Stimulated activated CD8-positive, alpha-beta memory T cell treated with anti-CD3 and anti-CD28 coated beads, Interleukin-15, amount 100 ng/mL, for 1 hour (primary cell): ENCODE measurements at places on chromosomes 5 and 9.

- no peak for DNase-seq
Measured at GRCh38 chr5:149153751-149154610, 12.7 kb downstream of the ABLIM3 start.

DNA sequence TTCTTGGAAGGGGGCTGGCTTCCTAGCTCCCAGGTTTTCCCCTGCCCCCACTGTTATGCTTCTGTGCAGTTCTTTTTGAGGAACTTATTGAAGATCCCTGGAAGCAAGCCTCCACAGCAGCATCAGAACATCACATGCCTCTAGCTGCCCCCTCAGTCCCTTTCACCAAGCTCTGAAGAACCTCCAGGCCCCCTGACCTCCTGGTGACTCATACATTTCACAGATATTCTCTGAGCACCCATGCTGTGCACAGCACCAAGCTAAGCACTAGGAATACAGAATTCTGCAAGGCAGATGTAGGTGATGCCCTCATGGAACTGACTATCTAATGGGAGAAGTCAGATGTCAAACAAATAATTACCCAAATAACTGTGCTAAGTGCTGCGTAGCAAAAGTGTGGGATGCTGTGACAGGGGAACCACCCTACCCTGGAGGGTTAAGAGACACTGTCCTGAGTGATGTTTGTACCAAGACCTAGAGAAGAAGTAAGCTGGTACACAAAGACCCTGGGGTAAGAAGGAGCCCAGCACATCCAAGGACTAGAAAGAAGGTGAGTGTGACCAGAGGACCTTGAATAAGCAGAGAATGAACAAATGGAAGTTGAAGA lies 213.7 kb upstream of the NR4A3 start:
- no peak for DNase-seq

- DNase-seq = no peak
Measured at GRCh38 chr5:153130296-153130695, 360.2 kb upstream of the GRIA1 start.

- no peak for DNase-seq
Measured at GRCh38 chr9:78808048-78808447, 511.1 kb downstream of the PSAT1 start.

- no peak for DNase-seq
Measured at GRCh38 chr5:107469064-107469463, 201.7 kb downstream of the EFNA5 start.

- no peak for DNase-seq
Measured at GRCh38 chr9:26012797-26013196, 334.6 kb upstream of the TUSC1 start.

DNA sequence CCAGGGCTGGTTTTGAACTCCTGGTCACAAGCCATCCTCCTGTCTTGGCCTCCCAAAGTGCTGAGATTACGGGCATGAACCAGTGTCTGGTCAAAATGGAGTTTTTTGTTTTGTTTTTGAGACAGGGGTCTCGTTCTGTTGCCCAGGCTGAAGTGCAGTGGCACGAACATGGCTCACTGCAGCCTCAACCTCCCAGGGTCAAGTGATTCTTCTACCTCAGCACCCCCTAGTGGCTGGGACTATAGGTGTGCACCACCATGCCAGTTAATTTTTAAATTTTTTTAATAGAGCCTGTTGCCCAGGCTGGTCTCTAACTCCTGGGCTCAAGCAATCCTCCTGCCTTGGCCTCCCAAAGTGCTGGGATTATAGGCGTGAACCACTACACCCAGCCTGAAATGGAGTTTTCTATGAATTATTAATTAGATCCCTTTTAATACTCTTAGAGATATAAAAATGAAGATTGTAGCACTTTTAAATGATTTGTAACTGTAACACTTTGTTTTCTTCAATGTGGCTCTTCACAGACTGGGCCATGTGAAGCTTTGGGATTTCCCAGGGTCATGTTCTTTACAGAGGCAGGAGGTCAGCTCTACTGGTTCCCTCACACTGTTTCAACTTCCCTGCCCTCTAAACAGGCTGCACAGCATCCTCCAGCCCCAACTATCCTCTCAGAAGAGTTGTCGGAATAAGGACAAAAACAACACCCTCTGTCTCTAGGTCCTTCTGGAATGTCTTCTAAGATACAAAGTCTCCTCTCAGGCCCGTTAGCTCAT lies 32.7 kb upstream of the SPARC start:
- DNase-seq = no peak

DNA sequence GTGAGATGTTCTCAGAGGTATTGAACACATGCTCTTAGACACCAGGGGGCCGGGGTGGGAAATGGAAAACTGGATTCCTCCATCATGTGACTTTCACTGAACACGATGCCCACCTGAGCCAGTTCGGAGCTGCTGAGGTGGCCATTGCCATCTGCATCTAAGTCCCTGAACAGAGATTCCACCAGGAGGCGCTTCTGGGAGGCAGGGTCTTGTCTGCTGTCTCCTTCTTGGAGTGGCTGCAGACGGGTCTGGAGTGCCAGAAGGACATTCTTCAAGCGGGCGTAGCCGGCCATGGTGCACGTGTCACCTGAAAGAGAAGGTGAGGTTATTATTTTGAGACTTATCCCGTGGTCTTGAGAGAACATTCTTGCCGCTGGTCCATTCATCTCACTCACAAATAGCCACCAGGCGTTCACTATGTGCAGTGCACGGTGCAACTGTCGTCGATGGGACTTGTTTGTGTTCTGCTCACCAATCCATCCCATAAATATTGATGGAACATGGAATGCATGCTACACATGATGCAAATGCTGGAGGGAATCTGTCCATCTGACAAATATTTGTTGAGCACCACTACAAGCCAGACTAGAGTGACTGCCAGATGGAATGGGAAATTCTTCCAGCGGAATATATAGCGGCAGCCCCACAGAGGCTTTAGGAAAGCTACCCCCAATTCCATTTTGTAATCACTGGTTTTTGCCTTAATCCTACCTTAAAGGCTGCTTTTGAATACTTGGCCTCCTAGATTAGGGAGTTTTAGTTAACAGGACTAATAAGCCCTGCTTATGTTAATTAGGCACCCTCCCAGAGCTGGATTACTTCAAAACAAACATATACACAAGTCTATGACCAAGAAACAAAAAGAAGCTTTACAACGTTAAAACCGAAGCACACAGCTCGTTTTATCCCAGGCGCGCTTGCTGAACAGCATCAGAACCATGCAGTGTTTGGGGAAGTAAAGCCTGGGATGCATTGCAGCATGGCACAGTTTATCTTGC lies 264.8 kb downstream of the HSPA4 start:
- DNase-seq = no peak
